ENCODE measurements at places on chromosomes 6 and 20.

- DNase-seq: no peak
These were observed 318.2 kb downstream of the SAMD5 start for GRCh38 chr6:147826698-147827097.

- DNase-seq: no peak
These were observed 8.7 kb downstream of the PLCG1 start for GRCh38 chr20:41145821-41146620.

DNA sequence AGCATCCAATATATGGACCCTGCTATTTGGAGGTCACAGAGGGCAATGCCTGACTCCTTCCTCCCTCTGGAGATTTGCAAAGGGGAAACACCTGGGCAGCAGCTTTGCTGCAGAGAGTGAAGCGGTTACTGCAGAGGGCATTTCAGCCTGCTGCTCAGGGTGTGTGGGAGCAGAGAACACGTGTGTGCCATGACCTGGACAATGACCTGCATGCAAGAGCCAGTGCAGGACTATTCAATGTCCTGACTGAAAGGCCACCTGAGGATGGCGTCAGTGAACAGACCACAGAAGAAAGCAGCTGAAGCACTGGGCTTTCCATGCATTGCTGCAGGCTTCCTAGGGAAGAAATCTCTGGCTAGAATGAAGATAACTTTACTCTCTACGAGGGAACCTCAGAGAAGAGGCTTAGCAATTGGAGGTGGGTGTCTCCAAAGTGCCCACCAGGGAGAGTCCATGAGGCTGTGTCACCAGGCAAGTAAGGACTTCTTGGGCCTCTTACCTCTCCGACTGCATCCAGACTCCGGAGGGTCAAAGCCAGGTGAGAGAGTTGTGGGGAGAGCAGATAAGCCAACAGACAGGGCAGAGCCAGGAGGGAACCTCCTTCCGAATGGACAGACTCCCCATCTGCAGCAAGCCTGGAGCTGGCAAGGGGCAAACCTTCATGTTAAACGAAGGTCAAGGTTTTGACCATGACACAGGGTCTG lies 52.9 kb upstream of the PMEPA1 start:
- no peak for DNase-seq

GRCh38 chr20:42024653-42025052 lies 406.5 kb upstream of the CHD6 start:
- no peak for DNase-seq

DNA sequence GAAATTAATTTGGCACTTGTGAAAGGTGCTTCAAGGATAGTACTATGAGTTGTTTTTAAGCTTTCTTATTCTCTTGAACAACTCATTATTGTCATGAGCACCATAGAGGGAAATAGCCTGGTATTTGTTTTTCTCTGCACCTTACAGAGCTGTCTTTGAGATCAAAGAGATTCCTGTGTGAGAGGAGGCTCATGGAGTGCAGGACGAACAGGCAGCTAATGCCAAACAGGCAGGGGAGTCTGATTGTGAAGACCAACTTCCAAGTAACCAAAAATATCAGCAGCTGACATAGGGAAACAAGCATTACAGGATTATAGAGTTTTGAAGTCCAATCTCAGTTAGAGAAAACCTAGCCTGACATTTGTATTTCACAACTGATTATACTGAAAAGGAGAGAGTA lies 110.6 kb upstream of the TENT5A start:
- DNase-seq: no peak

DNA sequence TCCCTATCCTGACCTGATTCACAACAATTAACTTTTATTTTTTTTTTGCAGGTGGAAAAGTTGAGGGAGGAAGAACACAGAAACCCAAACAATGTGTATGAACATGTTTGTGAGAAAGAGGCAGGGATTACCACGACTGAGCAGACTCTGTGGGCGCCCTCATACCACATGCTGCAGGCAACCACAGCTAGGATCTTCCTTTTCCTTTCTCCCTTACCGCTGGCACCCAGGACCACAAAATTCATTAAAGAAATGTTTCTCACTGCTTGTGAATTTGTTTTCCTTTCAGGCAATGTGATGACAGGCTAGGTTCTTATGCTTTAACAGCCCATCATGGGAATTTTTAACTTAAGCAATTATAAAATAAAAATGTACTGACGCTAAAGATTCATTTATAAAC lies 287.1 kb downstream of the GMDS start:
- DNase-seq: no peak

DNA sequence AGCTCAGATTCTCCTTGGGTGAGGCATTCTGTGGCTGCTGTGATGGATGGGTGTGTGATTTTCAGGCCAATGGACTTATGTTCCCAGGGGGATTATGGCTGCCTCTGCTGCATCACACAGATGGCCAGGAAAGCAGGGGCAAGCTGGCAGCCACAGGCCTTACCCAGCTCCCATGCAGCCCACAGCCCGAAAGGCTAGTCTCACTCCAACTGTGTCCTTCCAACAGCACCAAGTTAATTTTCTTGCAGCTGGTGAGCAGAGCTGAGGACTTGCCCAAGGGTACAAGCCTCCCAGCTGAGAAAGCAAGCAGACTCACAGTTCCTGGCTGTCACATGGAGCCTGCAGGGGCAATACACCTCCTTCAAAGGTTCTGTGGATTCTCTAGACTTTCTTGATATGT lies 155.2 kb upstream of the KHDRBS2 start:
- no peak for DNase-seq

GRCh38 chr20:12262747-12263146 lies 345.1 kb downstream of the BTBD3 start:
- DNase-seq: no peak

GRCh38 chr6:162538643-162539064 lies 188.9 kb downstream of the PRKN start:
- no peak for DNase-seq

DNA sequence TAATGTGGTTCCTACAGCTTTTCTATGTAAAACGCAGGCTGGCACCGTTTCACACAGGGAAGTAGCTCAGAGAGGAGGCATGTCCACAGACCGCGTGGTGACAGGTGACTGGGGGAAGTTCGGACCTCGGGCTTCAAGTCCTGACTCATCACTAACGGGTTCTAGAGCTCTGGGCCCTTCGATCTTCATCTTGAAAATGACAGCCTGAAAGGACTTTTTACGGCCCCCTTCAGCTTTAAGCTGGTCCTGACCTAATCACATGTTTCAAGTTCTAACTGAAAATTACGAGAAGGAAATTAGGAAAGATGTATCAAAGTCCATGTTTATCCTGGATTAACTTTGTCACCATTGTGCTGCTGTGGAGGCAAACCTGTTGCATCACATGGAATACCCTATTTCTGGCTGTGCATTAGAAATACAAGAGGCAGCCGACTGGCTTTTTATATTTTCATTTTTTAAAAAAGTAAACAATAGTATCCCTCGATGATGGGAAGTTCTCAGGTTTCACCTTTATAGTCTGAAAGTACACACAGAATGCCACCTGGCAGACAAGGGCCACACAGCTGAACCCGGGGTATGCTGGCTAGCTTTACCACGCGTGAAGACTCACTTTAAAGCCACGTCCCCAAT lies 2.0 kb downstream of the MAN1A1 start:
- no peak for DNase-seq

- DNase-seq: no peak
These were observed 58.5 kb downstream of the LYRM4 start for GRCh38 chr6:5202206-5202605.

DNA sequence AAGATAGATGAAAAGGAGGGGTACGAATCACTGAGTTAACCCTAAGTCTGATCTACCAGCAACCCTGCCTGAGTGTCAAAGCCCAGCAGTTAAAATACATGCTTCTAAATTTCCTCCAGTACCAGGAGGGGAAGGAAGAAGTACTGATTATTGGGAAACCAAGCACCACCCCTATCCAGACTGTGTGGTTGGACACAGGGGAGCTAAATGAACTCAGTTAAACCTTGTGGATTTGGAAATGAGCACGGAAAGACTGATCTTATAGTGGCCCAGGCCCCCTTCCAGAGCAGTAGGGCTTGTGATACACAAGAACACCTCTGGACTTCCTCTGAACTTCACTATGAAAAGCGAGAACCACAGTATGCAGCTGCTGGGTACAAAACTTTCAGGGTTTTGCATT lies 585.6 kb downstream of the MAFB start:
- no peak for DNase-seq

DNA sequence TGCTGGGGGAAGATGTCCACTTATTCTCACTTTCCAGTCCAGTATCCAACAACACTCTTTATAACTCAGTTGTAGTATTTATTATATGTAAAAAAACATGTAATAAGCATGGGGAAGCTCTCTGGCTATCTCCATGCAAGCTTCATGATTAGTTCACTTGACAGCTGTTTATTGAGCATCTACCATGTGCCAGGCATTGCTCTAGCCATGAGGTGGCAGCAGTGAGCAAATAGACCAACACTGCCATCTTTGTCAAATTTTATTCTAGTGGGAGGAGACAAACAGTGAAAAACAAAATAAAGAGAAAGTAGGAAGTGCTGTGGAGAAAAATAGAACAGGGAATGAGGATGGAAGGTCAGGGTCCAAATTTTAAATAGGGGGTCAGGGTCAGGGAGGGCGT lies 131.8 kb downstream of the CFAP61 start:
- no peak for DNase-seq

DNA sequence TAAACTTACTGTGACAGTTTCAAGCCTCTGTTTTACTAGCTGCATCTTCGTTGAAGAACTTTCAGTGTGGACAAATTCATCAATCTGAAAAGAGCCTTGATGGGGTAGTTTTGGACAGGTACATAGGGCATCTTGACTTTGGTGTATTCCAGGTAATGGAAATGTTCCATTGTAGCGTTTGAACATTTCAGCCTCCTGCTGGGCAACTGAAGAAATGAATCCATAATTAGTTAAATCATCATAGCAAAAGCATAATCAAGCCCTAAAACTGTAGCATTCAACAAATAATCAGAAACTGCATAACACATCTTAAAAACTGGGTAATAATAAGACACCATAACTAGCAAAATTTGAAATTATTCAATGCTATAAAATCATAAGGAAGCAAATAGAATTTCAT lies 86.2 kb downstream of the AHI1 start:
- DNase-seq: no peak

DNA sequence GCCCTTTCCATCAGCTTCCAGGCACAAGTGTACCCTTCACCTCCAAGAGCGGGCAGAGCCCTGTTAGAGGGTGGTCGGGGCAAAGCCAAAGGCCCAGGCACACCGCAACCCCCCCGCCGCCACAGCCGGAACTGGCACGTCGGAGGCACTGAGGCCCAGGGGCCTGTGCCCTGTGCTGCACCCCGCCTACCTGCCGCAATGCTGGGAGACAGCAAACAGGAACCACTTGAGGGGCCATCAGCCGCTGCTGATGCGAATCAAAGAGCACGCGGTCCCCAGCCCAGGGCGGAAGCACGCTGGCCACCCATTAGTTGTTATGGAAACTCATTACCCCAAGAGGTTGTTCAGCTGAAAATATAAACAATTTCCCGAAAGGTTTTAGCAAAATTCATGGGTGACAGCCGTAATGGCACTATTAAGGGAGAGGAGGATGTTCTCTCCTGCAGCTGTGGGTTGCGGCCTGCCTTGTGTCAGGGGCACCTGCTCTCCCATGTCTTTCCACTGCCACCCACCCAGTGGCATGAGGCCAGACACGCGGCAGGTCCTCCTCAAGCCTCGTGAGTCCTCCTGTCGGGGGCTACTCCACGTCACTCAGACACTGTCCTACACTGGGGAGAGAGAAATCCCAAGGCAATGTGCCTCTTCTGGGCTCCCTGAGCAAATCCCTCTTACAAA lies 65.3 kb downstream of the EDN3 start:
- no peak for DNase-seq

DNA sequence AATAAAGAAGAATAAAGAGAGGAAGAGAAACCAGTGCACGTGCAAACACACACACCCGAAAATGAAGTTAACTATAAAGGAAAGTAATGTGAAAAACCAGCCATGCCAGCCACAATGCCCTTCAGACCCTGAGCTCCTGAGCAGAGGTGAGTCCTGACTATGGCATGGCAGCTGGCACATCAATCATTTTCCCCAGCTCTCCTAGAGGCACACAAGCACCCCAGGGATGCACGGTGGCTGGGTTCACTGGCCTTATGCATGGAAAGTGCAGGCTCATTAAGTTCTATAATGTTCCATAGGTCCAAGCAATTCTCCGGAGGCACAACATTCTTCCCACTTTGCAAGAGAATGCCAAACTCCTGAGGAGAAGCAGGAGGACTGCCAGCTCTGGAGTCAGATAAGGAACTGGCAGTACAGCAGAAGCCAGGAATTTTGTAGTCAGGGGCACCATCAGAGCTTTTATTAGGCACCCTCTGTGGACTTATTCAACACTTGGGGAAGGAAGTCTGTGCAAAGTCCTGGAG lies 175.0 kb upstream of the PRDM1 start:
- no peak for DNase-seq

GRCh38 chr6:43884652-43885022 lies 114.6 kb downstream of the VEGFA start:
- no peak for DNase-seq

GRCh38 chr6:133741375-133741861 lies 147.5 kb upstream of the TCF21 start:
- no peak for DNase-seq

- no peak for DNase-seq
These were observed 2.8 kb upstream of the DIDO1 start for GRCh38 chr20:62929051-62929538.

GRCh38 chr6:134840086-134840867 lies 109.6 kb downstream of the ALDH8A1 start:
- DNase-seq: no peak

- no peak for DNase-seq
These were observed 10.7 kb downstream of the ARID1B start for GRCh38 chr6:156787569-156788492.

- no peak for DNase-seq
These were observed 40.3 kb downstream of the GPX5 start for GRCh38 chr6:28565823-28566526.

DNA sequence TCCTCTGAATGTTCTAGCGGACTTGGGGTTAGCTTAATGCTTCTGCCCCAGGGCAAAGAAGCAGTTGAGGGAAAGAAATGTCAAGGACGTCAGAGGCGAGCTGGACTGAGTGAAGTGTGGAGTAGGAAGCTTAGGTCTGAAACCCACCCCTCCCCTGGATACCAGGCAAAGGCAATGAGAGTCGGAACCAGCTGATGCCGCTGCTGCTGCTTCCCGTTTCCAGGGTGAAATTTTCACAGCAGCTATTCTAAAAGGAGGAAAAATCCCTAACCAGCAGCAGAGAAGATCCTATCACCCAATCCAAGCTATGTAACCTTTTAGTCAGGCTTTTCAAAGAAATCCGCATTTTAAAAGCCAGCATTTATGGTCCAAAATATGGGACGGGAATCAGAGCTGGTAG lies 564.3 kb downstream of the LMBRD1 start:
- DNase-seq: no peak
